ENCODE measurements at places on chromosomes 7 and 10.

GRCh38 chr7:50262916-50263690, 41.4 kb upstream of the IKZF1 start:
- DNase-seq = no peak

- DNase-seq = no peak
Observed at GRCh38 chr7:139103057-139103815, 6.3 kb downstream of the ZC3HAV1 start.

- no peak for DNase-seq
Observed at GRCh38 chr10:69315100-69315542, 36.8 kb downstream of the HK1 start.

- no peak for DNase-seq
Observed at GRCh38 chr10:5356302-5356763, 8.4 kb upstream of the UCN3 start.

DNA sequence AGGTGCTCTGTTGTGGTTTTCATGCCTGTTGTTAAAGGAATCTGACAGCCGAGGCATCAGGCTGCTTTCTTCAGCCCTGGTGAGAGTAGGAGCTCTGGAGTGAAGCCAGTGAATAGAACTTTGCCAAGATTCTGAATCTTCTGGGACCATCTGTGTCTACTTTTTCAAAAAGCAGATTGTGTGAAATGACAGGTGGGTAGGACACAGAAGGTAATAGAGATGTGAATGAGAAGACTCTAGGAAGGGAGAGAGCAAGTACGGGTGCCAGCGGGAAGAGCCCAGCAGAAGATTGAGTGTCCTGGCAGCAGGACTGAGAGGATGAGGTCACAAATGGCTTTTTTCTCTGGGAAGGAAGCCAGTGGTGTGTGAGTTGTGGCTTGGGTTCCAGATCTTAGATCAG, 429.2 kb downstream of the SDK1 start:
- no peak for DNase-seq

- no peak for DNase-seq
Observed at GRCh38 chr7:8229927-8230326, 32.0 kb downstream of the ICA1 start.

- no peak for DNase-seq
Observed at GRCh38 chr7:18491871-18492270, 3.7 kb upstream of the HDAC9 start.

- no peak for DNase-seq
Observed at GRCh38 chr10:62860946-62861345, 44.8 kb upstream of the EGR2 start.

DNA sequence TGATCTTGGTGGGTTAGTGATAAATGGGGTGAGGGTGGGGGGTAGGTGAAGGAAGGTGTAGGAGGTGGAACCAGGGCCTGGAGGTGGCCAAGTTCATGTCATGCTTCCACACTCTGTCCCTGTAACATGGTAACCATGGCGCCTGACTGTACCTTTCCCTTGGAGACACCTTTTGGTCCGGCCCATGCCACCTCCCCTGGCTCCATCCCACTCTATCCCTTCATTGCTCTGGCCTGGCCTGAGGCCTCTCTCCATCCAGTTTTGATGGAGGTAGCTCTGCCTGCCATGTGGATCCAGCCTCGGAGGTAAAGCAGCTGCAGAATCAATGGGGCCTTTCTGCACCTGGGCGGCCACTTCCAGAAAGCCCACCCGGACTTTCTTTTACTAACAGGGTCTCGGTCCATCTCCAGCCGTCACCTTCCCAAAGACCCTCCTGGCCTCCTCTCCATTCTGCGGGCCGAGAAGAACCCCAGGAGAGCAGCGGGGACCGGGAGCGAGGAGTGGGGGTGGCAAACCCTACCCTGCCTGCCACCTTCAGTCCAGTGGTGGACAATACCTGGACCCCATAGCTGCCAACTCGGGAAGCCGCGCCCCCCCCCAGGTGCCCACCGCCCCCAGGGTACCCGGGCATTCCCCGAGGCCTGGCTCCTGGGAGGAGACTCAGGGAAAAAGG, 504 bp upstream of the TRRAP start:
- DNase-seq = no peak

DNA sequence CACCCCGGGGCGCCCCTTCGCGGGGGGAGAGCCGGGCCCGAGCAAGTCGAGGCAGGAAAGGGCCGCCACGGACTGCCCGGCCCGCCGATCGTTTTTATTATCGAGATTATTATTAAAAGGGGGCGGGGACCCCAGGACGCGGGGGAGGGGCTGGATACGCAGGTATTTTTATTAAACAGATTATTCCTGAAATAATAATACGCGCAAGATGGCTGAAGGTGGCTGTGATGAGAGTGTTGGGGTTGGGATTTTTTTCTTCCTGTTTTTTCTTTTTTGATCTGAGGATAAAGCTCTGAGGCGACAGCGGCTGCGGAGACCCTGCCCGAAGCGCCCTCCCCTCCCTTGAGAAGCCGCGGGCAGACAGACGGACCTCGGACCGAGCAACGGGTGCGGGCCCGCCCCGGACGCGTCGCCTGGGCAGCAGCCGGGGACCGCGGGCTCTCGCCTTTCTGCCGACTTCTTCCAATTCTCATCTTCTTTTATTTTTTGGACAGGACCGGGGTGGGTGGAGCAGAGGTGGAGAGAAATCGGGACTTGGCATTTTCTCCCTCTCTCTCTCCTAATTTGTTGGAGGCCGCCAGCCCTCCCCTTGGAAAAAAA, 1.4 kb upstream of the TRIM8 start:
- DNase-seq = peak; percentile 65

- DNase-seq = no peak
Observed at GRCh38 chr10:13750299-13751190, 163.8 kb downstream of the PRPF18 start.

DNA sequence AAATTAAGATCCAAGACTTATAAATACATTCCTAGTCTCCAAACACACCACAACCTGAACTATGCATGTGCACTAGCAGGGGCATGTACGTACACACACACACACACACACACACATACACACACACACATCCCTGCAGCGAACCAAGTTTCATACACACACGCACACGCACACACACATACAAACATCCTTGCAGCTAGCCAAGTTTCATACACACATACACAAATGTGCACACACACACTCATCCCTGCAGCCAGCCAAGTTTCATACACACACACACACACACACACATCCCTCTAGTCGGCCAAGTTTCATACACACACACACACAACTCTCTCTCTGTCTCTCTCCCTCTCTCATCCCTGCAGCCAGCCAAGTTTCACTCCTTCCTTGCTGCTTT, 82.7 kb upstream of the WIPF3 start:
- DNase-seq = no peak

DNA sequence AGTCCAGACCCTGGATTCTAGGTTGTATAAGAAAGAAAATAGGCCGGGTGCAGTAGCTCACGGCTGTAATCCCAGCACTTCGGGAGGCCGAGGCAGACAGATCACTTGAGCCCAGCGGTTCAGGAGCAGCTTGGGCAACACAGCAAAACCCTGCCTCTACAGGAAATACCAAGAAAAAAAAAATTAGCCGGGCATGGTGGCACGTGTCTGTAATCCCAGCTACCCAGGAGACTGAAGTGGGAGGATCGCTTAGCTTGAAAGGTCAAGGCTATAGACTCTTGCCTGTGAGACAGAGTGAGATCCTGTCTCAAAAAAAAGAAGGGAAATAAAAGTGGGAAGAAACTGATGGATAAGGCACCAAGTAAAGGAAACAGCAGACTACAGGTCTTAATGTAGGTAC, 287.9 kb upstream of the KLF14 start:
- DNase-seq = no peak

DNA sequence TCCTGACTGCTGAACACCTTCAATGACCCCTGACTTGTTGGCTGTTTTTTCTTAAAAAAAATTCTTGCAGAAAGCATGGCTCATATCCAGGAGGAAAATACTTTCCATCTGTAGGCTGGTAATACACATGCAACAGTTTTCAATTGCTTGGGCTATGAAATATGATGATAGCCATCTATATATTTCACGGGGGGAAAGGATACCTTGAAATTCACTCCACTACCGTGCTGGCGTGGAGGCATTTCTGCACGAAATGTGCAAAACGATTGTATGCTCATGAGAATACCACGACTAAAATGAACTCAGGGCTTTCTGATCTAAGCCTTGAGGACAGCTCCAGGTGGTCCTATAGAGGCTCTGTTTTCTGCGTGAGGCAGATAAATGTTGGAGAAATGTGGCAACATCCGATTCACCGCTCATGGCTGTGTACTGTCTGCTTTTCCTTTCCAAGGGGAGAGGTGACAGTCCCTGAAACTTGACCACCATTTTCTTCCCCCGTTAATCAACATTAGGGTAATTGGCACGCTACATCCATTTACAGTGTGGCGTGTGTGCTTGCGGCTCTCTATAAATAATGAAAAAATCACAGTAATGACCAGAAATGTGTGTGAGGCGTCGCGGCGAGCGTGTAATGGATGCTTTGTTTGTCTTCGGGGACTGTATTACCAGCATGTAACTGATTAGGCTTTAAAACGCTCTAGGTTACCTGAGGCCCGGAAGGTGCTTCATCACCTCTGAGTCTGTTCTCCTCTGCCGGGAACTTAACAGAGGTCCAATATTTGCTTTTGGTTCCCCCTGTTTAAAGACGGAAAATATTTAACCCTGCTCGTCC, 12.8 kb upstream of the CARD11 start:
- DNase-seq = no peak

DNA sequence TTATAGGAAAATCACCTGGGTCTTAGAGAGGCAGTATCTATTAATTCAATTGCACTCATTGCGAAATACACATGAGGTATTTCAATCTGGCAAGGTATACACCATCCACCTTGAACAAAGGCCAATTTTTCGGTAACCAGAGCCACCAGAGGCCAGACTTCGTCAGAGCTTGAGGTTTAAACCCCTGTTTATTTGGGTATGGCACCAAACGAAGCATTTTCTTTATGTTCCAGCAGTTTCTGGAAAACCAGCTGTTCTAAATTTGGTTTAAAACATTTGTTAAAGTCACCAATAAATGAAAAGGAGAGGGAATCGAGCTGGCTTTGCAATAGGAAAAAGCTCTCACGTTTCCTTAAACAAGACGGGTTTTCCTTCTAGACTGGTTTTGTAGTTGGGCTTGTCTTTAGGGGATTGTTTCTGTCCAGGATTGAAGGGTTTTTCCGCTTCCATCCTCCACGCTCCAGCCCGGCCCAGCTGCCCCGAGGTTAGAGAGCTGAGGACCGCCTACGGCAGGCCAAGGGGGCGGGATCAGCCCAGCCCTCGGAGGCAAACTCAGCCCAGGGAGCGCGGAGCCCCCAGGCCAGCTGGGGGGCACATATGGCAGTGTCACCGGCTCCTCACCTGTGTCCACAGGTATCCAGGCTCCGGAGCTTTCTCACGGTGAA, 539.4 kb upstream of the MGMT start:
- no peak for DNase-seq

DNA sequence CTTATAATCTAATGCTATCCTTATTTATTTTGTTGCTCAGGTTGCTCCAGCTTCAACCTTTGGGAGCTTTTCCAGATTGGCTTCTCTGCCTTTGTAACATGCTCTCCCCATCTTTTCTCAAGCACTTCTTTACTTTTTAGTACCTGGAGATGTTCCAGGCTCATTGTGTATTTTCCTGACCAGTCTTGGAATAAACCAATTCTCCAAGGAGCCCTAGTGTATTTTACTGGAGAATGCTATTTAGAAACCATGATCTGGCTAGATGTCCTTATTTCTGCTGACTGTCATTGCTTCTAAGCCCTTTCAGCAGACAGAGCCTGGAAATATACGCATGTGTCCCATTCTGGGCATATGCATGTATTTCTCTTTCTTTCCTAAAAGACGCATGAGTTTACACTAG, 95.7 kb downstream of the EMX2 start:
- DNase-seq = no peak

DNA sequence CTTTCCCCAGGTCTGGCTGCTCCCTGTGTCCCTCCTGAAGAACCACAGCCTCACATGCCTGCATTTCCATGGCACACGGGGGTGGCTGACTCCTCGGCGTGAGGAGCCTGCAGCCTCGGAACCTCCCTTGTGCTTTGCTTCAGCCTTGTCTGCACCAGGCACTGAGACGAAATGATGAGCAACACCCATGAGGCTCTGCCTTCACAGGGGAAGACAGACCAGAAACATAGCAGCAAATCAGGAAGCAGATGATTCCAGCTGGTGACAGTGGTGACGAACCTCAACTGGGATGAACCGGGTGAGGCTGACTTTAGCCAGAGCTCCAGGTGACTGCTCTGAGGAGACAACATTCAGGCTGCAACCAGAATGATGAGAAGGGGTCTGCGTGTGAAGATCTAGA, 84.5 kb upstream of the SMNDC1 start:
- no peak for DNase-seq

DNA sequence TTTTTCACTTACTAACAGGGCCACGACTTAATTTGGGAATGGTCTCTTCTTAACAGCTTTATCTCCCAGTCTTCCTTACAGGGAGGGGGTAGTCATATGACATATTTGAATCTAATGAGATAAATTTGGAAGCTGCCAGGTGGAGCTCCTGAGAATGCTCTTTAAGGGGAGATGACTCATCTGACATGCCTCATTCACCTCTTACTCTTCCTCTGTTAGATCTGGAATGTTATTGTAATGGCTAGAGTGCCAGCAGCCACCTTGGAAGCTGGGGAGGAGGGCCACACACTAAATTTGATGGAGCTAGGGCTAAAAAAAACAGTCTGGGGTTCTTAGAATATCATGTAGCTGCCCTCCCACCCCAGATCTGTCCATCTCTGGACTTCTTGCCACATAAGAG, 22.7 kb downstream of the HECW1 start:
- no peak for DNase-seq

DNA sequence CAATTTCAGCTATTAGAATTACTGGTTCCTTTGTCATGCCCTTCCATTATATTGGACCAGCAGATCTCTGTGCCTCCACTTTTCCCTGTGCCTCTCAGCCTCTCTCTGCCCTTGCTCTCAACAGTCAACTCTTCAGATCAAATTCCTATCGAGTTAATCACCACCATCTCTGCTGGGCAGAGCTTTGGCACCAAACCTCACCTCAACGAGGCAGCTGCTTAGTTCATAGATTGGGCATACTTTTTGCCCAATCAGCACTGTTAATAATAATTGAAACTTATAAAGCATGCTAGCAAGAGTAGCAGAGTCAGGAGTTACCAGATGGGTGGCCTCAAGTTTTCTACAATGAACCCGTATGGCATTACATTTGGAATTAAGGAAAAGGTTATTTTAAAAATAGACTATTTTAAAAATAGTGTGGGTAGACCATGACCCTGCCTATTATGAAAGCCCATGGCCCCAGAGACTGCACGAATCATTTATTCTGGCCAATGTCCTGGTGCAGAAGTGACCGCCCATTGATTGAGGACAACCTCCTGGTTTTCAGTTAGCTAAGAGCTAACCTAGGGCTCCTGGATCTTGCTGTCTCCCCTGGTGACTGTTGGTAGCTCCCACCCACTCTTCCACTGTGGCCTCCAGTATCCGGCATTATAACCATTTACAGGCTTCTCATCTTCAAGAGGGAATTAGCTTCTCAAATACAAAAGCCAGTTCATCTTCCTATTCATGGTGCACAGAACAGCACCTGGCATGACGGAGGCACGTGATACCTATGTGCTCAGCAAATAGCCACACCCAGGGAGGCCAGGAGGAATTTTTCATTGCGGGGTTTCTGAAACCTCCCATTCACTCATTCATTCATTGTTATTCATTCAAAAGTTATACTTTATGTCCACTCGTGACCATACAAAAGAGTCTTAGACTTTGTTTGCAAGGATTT, 265.4 kb downstream of the INHBA start:
- DNase-seq = no peak

All from AG08396 (cell line).